ENCODE measurements at places on chromosomes 12 and 14.

- peak; percentile 72 for DNase-seq
Measured at GRCh38 chr14:91286530-91286937, 42.0 kb upstream of the GPR68 start.

DNA sequence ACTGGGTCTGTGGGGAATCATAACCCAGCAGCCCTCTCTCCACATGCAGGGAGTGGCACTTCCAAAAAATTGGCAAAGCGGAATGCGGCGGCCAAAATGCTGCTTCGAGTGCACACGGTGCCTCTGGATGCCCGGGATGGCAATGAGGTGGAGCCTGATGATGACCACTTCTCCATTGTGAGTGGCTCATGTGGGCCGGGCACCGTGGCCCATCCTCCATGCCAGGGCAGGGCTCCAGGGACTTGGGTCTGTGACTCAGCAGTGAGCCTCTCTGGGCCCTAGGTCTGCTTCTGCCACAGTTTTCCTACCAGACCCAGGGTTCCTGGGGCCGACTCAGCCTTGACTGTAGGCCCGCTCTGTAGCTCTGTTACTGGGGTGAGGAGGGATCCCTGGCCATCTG, 2.2 kb downstream of the NPFF start:
- no peak for DNase-seq

DNA sequence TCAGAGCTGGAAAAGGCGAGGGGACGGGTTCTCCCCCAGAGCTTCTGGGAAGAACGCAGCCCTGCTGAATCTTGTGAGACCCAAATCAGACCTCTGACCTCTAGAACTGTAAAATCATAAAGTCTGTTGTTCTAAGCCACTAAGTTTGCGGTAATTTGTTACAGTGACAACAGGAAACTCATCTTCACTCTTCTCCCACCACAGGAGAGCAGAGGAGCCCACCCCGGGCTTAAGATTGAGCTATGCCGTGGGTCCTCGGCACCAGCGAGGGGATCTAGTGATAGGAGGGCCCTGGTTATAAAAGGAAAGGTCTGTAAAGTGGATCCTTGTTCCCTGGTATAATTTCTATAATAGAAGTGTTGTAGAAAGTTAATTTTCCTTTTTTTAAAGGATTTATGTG, 7.6 kb downstream of the MLXIP start:
- DNase-seq: no peak

DNA sequence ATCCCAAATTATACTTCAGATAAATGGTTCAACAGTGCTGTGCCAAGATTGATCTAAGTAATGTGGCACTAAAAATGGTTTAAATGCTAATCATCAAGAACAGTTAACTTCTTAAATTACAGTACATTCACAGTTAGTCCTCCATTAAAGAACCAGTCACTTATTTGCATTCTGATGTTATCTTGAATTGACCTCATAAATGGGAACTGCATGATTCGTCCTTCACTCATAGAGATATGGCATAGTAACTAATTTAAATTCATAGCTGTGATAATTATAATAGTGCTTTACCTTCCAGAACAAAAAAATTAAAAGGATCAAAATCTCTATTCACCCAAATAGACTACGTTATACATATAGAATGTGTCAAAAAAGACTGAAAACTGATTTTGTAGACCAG, 61.1 kb downstream of the COCH start:
- DNase-seq: no peak

GRCh38 chr12:124556896-124557501, 10.4 kb downstream of the NCOR2 start:
- no peak for DNase-seq

DNA sequence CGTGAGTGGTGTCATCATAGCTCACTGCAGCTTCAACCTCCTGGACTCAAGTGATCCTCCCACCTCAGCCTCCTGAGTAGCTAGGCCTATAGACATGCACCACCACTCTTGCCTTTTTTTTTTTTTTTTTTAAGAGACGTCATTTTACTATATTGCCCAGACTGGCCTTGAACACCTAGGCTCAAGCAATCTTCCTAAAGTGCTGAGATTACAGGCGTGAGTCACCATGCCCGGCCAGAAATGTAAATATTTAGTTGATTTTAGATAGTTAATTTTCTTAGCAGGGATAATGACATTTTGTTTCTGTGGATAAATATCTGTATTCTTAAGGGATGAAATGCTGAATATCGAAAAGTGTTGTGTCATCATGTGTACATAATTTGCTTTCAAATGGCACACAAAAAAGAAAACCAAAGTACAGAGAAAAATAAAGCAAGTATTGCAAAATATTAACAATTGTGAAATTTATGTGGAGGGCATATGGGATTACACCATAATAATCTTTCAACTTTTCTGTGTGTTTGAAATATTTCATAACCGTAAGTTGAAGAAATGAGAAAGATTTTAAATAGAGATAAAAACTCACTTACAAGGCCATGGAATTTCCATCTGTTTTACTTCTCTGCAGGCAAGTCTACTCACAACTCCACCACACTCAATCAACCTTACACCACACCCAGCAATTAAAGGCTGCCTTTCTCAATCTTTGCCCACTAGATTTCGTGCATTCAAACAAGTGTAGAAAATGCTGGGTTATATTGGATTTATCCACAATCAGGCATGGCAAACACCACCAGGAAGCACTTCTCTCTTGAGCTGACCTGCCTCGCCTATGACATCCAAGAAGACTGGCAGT, 93.7 kb downstream of the SPTSSA start:
- no peak for DNase-seq

DNA sequence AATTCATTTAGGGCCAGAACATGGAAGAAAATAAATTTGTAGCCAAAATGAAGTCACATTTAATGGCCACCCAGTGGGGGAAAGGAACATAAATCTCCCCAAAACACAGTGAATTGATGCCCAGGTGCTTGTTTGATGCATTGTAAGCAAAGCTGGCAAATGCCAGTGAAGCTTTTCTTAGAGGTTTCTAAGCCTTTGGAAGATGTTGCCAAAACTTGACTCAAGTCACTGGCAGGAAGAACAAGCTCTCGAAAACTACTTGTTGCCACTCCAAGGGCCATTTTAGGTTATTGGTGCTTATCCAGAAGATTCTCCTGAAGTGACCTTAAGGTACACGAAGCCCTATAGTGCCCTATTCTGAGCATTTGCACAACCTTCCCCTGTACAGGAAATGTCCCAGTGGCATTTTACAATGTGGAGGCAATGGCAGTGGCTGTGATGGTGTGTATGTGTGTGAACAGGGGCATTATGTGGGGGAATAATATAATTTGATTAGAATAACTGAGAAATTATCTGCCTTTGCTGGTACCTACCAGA, 89.5 kb upstream of the NOVA1 start:
- no peak for DNase-seq

- no peak for DNase-seq
Measured at GRCh38 chr14:51092965-51093364, 1.9 kb downstream of the TRIM9 start.

Data from stimulated activated CD4-positive, alpha-beta T cell treated with anti-CD3 and anti-CD28 coated beads, Interleukin-1b, Interleukin-23, amount 100 ng/mL, for 24 hours (primary cell).